ENCODE measurements at places on chromosomes 12 and 14.
A peak's percentile ranks its signal among the peaks of the same experiment; 100 is the strongest.

DNA sequence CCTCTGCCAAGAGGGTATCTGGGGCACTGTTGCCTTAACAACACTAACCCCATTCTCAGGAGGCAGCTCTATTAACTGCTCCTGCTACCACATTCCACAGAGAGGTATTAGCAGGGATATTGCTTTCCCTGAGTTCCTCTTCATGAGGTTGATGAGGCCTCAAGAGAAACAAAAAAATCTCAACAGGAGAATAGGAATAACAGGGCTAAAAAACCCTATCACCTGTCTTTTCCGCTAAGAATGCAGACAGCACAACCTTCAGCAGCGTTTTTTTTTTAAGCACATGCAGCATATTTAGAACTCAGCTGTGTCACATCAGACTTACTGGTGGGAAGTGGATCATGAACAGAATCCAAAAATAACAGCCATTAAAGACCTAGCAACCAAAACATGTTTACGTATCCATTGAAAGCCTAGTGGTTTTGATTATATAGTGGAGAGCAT is 29.2 kb downstream of the ATF7 start:
- no peak for DNase-seq

GRCh38 chr12:124864326-124864752 is 675 bp upstream of the SCARB1 start:
- no peak for DNase-seq

DNA sequence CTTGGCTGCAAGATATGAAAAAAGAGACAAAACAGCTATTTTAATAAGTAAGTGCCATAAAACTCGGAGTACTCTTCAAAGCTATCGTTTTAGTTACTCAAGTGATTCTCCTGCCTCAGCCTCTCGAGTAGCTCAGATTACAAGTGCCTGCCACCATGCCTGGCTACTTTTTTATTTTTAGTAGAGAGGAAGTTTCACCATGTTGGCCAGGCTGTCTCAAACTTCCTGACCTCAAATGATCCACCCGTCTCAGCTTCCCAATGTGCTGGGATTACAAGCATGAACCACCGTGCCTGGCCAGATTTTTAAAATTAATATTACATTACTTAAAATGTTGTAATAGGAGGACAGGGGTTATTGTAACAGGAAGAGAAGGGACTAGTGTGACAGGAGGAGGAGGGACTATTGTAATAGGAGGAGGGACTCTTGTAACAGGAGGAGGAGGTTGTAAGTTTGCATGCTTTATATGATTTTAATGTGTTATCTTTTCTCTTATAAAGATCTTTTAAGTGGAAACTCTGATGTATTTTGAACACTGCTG is 61.3 kb downstream of the KITLG start:
- DNase-seq: no peak

- DNase-seq: no peak
Observed at GRCh38 chr14:58944343-58944967, 244.0 kb upstream of the DAAM1 start.

DNA sequence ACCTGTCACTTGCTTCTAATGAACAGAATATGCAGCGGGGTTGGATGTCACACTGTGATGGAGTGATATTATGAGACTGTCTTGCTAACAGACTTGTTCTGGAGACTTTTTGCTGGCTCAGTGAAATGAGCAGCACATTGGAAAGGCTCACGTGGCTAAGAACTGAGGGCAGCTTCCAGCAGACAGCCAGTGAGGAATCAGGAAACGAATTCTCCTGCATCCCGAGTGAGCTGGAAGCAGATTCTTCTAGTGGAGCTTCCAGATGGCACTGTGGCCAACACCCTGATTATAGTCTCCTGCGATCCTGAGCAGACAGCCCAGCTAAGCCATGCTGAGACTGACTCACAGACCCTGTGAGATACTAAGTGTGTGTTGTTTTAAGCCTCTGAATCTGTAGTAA is 16.1 kb upstream of the TSPAN9 start:
- no peak for DNase-seq

DNA sequence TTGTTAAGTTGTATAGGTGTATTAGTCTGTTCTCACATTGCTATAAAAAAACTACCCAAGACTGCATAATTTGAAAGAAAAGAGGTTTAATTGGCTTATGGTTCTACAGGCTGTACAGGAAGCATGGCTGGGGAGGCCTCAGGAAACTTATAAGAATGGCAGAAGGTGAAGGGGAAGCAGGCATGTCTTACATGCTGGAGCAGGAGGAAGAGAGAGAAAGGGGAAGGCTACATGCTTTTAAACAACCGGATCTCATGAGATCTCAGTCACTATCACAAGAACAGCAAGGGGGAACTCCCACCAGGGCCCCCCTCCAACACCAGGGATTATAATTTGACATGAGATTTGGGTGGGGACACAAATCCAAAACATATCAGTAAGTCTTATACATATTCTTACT is 60.5 kb upstream of the OR10AD1 start:
- no peak for DNase-seq

GRCh38 chr14:72420749-72421474 is 473.0 kb downstream of the DPF3 start:
- DNase-seq: peak; percentile 82
